Forelimb muscle (tissue), 1 donor: ENCODE measurements at places on chromosomes 2 and 18. TPM values are rescaled to one million over a fixed set of nuclear protein-coding genes. Genes with fewer than 3 reads are reported as not detected.

FAM117B gene
- polyA plus RNA-seq: 3.0 TPM

DNA sequence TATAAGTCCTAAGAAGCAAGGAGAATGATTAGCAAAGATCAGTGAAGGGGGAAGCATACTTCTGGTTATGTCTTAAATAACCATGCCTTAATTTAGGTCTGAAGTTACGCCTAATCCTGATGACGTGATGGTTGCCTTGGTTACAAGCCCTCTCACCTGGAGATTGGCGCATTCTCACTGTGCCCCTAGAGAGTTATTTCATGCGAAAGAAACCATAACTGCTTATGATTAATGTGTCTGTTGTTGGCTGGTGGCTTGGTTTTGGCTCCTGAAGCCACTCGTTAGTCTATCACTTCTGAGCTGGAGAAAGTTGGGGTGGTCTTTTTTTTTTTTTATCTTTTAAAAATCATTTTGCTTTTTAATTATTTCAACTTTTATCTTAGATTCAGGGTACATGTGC lies 47.0 kb downstream of the TNFRSF11A start:
- no peak for DNase-seq

GRCh38 chr2:46144133-46144800 lies 152.9 kb upstream of the EPAS1 start:
- no peak for DNase-seq

GRCh38 chr18:25247725-25248124 lies 104.2 kb downstream of the ZNF521 start:
- no peak for DNase-seq

- DNase-seq: no peak
These were observed 262.8 kb upstream of the AGAP1 start for GRCh38 chr2:235230821-235231601.
